ENCODE measurements at places on chromosomes 2 and 18.

DNA sequence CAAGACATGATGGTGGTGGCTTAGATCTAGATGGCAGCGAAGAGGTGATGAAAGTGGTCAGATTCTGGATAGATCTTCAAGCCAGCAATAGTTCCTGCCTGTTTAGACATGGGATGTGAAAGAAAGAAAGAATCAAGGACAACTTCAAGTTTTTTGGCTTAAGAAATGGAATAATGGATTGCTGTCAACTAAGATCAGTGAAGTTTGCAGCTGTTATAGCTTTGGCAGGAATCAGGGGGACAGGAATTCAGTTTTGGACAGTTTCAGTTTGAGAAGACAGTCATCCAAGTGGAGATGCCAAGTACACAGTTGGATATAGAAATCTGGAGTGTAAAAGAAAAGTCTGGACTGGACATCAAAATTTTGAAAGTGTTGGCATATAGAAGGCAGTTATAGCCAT, 283.7 kb upstream of the PKDCC start:
- no peak for DNase-seq

DNA sequence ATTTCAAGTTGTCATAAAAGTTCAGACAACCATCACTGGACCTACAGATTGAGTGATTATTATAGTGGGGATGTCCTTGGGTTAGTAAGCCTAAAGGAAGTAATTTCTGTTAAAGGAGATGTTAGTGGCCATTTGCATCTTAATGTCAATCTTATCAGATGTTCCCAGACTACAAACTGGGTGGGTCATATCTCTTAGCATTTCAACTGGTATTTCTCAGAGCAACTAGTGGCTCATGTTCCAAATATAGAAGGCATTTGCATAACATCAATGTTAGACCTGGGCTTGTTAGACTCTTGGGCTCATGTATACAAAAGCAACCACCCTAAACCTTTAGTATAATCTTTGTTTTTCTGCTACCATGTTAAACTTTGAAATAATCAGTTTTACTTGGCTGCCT, 17.9 kb downstream of the PLEKHA3 start:
- no peak for DNase-seq

- no peak for DNase-seq
Observed at GRCh38 chr2:201046881-201047280, 24.6 kb downstream of the HYCC2 start.

DNA sequence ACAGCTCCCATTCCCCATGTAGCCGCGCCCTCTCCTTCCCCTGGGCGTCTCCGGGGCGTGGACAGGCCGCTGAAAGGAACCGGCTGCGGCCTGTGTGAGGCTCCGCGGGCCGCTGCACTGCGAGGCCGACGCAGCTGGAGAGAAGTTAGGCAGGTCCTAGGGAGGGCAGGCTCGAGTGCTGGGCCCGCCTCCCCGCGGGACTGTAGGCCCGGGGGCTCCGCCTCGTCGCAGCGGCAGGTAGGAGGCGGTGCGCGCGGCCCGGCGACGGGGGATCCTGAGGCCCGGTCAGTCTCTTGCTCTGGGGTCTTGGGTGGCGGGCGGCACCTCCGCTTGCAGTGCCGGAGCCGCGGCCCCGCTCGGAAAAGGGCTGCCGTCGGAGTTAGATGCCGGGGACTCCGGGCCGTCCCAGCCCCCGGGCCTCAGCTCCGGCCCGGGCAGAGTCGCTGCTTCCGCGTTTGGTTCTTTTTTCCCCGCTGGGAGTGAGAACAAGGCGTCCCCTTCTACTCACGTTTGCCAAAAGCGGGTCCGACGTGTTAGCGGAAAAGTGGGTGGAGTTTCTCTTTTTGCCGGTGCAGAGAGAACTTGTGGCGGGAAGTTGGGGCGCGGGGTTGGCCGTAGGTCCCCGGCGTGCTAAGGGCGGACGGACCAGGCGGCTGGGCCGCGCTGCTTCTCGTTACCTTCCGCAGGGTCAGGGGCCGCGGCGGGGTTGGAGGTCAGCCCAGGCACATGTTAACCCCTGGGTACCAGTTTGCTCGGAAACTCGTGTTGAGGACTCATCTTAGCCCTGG, at the start of gene VRK2:
Gene VRK2 (plus strand): TSS at position 222 of the 788 bp plus-strand sequence. CDS start 2,026 bp downstream, outside the sequence.
- peak; percentile 68 for DNase-seq

- DNase-seq, result no peak
Observed at GRCh38 chr2:212013626-212014025, 525.0 kb downstream of the ERBB4 start.

DNA sequence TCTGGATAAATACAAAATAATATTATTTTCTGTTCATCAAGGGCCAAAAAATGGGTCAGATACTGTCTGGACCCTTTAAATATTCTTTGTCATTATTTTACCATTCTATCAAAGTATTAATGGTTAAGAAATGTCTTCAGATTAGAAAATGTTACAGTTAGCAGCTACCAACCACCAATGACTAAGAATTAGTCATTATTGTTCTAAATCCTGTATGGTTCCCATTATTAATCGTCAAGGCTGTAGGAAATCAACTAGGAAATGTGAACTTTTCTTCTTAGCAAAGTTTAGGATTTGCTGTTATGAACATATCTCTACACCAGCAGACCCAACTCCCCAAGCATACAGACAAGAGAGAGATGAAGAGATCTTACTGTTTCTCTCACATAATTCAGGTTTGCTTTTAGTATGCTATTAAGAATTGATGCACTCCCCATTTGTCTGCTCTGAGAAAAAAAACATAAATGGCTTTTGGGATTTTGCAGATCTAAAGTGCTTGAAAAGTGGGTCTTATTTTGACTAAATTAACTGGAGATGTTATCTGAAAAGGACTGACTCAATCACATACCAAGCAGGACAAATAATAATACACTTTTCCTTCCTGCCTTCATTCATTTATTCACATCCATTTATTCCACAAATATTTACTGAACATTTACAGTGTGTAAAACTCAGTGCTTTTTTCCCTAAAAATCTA, 147.7 kb downstream of the PPP1R1C start:
- no peak for DNase-seq

GRCh38 chr18:5998907-5999306, 103.6 kb upstream of the TMEM200C start:
- no peak for DNase-seq

- DNase-seq, result no peak
Observed at GRCh38 chr2:42118754-42119569, 50.2 kb upstream of the EML4 start.

DNA sequence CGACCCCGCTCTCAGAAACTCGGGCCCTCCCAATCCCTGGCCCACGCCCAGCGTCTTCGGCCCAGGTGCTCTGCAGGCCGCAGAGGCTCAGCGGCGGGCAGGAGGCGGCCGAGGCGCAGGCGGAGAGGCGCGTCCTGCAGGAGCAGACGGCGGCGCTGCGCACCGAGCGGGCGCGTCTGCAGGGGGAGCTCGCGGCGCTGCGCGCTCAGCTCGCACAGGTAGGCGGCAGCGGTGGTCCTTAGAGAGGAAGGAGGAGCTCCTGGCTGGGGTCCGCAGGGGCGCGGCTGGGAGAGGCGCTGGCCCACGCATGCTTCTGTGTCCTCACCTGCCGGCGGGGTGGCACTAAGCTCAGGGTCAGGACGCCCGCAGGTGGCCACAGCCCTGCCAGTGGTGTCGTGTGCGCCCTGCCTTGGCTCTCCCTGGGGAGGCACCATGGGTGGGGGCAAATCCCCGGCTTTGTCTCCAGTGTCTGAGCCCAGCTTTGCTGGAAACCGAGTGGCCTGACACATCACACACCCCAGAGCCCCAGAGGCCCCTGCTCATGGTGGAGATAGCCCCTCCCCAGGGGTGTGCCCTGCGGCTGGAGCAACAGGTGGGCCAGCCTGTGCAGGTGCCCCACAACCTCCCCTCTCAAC, 14.9 kb upstream of the SNED1 start:
- peak; percentile 61 for DNase-seq

DNA sequence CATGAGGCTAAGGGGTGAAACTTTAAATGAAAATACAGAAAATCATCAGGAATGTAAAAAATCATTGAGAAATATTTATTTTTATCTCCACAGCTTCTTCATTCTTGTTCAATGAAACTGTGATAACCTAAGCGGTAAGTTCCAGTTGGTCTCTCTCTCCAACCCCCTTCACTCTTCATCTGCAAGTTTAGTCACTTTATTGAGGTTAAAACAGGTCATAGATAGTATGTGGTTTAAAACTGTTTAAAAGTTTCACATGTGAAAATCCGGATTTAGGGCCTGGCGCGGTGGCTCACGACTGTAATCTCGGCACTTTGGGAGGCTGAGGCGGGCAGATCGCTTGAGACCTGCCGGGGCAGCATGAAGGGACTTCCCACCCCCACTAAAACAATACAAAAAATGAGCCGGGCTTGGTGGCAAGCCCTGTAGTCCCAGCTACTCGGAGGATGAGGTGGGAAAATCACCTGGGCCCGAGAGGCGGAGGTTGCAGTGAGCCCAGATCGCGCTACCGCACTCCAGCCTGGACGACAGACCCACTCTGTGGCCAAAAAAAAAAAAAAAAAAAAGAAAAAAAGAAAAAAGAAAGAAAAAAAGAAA, 1.6 kb upstream of the PHLPP1 start:
- no peak for DNase-seq

DNA sequence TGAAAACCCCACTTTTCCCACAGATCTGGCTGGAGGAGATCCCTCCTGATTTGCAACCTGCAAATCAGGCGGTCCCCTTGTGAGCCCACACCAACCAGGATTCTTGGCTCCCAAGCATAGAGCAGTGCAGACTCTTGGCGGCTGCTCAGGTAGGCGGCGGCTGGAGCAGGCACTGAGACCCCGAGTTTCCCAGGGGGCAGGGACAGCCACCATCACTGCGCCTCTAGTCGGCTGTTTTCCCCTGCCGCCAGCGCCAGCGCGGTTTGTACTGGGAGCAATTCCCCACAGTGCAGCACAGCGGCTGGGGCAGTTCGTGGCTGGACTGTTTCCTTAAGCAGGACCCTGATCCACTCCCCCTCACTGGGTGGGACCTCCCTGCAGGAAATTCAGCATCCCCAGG, 323.3 kb downstream of the TRIB2 start:
- DNase-seq, result no peak

DNA sequence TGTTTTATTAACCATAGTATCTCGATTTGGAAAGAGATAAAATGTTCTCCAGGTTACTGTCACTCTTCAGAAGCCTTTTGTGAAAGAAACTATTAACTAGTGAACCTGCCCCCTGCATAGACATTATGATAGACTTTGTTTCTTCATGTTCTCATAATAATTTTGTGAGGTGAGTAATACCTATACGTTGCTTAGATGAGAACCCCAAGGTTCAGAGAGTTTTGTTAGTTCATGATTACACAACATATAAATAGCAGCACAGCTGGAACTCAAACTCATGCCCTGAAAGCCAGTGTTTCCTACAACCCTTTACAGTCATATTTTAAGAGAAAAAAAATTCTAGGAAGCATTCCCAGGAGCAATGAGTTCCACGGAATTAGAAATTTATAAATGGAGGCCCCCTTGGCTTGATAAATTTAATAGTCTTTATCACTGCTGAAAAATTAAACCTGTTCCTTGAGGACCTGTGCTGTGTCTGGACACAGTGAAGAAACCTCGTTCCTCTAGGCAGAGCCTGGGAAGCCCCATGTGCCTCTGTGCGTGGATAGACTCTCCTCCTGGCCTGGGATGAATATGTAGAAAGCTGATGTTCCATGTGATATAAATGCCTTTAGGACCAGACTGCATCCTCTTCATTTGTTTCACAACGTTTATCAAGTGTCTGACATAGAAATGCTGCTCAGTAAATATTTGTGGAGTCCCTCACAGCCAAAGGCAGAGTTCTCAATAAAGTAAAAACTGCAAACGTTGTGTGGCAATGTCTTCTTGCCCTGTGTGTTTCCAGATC, 1257.0 kb upstream of the GYPC start:
- no peak for DNase-seq

DNA sequence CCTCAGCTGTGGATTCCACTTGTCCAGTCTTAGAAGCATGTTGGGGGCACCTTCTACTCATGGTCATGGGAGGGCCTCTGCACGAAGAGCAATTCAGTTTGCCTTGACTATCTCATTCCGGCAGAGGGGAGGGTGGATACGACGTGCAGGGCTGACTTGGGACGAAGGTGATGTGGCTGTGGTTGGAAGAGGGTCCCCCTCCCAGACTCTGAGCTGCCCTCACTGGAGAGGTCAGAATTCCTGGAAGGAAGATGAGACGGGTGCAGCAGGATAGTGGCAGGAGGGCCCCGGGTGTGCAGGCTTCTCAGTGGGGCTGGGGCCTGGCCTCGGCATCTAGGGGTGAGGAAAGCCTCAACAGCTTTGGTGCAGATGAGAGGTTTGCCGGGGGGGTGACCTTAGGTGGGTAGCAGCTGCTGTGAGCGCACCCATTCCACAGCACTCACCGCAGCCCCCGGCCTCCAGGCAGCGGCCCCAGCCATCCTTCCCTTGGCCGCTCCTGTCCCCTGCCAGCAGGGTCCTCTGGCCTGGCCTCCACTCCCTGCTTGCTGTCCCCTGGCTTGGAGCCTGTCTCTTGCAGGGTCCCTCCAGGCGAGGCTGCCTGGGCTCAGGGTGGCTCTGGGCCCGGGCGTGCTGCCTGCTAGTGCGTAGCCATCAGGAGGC, 3.2 kb downstream of the RNPEPL1 start:
- DNase-seq, result no peak

DNA sequence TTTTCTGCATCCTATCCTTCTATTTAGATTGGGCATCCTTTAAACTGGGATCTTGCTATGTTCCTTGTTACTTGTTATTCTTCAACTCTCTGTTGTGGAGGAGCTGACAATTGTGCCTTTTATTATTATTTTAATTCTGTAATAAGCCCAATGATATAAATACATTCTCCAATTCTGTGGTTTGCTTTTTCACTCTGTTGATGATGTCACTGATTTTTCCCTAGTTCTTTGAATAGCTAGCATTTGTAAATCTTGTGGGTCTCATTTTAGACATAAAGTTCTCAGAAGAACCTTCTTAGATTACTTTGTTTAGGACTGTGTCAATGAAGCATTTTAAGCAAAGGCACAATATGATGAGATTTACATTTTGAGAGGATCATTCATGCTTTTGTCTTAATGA, 79.5 kb upstream of the SLC8A1 start:
- no peak for DNase-seq

GRCh38 chr18:49921318-49921985, 108.1 kb upstream of the ACAA2 start:
- no peak for DNase-seq

- DNase-seq, result peak; percentile 66
Observed at GRCh38 chr2:219521066-219521880, 7.0 kb downstream of the ASIC4 start.

- DNase-seq, result no peak
Observed at GRCh38 chr2:6301426-6301825, 564.3 kb downstream of the CMPK2 start.

- DNase-seq, result no peak
Observed at GRCh38 chr2:150385211-150385610, 102.3 kb downstream of the RND3 start.

DNA sequence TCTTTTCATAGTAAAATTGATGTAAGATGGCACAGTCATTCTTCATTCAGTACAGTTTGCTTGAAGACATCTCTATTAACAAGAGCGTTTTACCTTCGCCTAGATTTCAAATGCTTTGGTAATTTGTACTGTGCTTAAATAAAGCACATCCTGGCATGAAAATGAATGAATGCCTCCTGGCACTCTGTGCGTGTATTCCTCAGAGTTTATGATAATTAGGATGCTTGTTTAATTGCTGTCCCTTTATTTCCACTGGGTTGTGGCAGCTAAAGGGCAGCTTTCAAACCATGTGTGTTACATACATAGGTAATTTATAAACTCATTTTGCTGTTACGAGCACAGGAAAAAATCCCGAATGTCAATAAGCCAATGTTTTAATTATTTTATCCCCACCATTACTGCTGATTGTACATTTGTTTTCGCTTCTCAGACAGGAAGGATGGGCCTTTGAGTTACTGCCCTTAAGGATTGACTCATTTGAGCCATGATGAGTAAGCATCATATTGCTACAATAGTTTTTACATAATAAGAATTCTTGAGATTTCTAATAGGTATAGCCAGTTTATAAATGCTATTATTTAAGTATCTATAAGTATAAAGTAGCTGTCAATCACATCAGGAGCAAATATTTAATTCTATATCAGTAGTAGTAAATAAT, 516.5 kb downstream of the XIRP2 start:
- no peak for DNase-seq

Data from hematopoietic multipotent progenitor cell (in vitro differentiated cells).